ENCODE measurements at places on chromosomes 16 and 17. TPM values are rescaled to one million over a fixed set of nuclear protein-coding genes. Genes with fewer than 3 reads are reported as not detected.

The HOXB13 gene
- total RNA-seq: not detected

The ATP2A1 gene
- 0.38 TPM for total RNA-seq

The HES7 gene
- total RNA-seq: not detected

The MARVELD3 gene
- not detected for total RNA-seq

The PHB1 gene
- total RNA-seq: 217 TPM

The KRTAP1-1 gene
- not detected for total RNA-seq

The EMC8 gene
- 22.5 TPM for total RNA-seq

The KRT32 gene
- 0.22 TPM for total RNA-seq

The WDR90 gene
- total RNA-seq: 9.2 TPM

The CHD9NB gene
- 0.77 TPM for total RNA-seq

The KLHL10 gene
- total RNA-seq: not detected

DNA sequence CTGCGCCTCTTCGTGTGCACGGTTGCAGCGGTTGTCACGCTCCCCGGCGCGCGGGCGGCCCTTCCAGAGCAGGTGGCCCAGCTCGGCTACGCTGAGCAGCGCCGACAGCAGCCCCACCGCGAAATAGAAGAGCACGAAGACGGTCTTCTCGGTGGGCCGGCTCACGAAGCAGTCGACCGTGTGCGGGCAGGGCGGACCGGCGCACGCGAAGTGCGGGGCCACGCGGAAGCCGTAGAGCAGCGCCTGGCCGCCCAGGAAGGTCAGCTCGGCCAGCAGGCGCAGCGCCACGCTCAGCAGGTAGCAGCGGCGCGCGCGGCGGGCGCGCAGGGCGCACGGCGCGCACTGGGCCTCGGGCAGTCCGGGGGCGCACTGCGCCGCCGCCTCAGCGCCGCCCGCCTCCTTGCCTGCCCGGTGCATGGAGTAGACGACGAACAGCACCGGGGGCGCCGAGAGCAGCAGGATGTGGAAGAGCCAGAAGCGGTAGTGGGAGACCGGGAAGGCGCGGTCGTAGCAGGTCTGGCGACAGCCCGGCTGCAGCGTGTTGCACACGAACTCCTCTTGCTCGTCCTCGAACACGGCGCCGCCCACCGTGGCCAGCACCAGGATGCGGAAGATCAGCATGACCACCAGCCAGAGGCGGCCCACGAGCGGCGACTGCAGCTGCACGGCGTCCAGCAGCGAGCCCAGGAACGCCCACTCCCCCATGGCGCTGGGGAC lies 1.3 kb downstream of the GJD3 start:
- no peak for DNase-seq

DNA sequence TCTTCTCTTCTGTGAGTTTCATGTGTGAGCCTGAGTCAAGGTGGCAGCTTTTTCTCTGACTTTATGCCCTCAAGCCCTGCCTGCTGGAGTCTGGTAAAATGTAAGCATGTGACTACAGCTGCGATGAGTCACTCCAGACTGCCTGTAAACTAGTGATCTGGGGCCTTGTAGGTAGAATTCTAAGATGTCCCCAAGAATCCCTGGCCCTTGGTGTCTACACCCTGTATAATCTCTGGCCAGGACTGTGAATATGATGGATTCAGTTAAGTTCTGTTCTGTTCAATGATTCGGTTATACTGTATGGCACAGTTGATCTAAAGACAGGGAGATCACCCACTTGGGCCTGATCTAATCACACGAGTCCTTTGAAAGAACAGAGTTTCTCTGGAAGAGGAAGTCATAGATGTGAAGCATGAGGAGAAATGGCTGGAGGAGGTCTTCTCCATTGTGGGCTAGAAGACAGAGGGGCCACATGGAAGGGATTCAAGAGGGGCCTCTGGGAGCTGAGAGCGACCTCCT lies 29.8 kb downstream of the PRSS54 start:
- no peak for DNase-seq

GRCh38 chr17:35768797-35769196 lies 8.1 kb downstream of the C17orf50 start:
- no peak for DNase-seq

GRCh38 chr17:43966276-43966675 lies 12.5 kb upstream of the PYY start:
- no peak for DNase-seq

GRCh38 chr17:58121925-58122324 lies 26.3 kb upstream of the OR4D1 start:
- no peak for DNase-seq

DNA sequence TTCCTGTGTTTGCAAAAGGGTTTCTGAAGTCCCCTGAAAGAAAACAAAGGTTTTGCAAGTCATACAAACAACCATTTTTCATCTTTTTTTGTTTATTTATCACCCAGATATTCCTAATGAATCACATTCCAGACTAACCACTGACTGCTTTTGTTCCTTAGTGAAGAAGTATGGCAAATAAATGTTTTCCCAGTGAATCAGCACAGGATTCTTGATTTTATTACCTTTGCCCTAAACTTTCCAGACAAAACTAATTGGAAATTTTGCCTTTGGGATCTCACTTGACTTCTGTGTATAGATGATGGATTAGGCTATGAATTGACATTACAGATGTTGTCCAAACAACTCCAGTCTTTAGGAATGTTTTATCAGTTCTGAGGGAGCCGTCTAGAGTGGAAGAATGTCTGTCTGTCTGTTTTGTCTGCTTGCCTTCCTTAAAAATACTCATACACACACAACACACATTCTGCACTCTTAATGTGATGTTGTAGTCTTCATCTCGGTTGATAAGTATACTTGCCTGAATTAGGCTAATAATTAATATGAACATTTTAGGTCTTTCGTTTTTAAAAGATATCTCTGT lies 48.9 kb downstream of the VMP1 start:
- no peak for DNase-seq

DNA sequence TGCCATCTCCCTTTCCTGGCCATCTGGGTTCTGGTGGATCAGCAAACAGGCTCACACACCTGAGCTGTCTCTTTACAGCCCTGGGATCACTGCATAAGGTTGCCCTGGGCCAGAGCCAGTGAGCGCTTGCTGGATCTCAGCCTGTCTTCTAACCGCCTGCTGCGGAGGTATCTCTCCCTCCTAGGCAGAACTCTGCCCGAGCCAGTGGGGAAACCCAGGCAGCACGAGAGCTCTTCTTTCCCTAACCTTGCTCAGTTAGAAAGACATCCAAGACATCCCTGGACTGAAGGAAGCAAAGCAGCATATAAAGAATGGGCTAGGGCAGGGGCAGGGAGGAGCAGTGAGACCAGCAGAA lies 6.4 kb downstream of the HAS3 start:
- no peak for DNase-seq

DNA sequence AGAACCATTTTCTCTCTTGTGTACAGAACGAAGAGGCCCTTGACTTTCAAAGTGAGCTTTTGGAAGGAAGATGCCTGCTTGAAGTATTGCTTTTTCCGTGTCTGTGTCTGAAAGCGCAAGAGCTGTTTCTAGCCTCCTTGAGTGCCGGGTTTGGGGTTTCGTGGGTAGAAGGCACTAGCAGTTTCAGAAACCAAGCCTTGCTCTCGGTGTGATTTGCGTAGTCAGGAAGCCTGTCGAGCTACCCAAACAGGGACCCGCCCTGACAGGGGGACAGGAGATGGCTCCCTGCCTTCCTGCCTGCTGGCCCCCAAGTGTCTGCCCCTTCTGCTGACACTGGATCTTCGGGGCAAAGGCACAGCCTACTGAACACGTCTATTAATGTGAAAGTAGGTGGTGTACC lies 322.0 kb downstream of the MAF start:
- DNase-seq: no peak

DNA sequence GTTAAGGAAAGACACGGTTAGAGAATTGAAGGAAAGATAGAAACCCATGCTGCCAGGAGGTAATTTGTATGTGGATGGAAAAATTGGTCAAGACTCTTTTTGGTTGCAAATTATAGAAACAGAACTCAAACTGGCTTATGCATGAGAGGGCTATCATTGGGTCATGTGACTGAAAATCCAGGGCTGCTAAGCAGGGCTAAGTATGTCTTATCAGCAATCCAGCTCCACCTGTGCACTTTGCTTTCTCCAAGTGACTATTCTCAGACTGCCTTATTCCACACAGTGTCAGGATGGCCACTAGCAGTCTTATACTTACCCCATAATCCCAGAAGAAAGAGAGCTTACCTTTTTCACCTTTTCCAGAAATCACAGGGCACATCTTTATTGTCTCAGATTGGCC lies 113.5 kb downstream of the CBLN1 start:
- DNase-seq: no peak

DNA sequence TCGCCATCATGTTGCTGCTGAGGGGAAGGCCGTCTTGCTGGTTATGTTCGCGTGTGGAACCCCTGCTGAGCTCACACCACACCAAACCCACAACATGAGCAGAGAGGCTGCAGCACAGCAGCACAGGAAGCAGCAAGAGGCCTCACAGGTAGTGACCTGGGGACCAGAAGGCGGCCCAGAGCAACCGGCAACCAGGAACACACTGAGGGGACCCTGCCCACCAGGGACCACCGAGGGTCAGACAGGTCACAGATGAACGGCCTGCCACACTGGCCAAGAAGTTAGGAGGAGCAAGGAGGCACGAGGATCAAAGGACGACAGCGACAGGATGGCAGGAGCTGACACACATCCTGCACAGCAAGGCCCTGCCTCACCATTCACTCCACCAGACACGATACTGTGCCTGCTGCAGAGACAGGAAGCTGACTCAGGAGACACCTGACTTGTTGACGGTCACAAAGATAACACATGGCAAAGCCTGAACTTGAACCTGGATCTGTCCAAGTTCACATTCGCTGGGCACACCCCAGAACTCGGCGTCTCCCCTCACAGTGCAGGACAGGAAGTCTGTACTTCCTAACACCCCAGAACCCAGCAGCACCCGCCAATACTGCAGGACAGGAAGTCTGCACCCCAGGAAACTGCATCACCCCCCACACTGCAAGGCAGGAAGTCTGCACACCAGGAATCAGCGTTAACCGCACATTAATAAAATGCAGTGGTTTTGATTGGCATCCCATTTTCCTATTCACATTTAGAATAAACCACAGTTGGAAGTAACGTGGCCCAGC lies 98.5 kb downstream of the ZNF778 start:
- DNase-seq: peak; percentile 42

DNA sequence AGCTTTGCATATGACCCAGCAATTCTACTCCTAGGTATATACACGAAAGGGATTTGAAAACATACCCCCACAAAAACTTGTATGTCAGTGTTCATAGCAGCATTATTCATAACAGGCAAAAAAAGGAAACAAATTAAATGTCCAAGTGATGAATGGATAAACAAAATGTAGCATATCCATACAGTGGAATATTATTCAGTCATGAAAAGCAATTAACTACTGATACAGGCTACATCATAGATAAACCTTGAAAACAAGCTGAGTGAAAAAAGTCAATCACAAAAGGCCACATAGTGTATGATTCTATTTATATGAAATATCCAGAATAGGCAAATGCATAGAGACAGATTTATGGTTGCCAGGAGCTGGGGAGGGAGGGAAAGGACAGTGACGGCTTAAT lies 676 bp downstream of the EME1 start:
- no peak for DNase-seq

GRCh38 chr17:6139447-6139832 lies 69.3 kb downstream of the WSCD1 start:
- no peak for DNase-seq

- no peak for DNase-seq
These were observed 15.7 kb downstream of the SLC6A4 start for GRCh38 chr17:30219833-30220232.

DNA sequence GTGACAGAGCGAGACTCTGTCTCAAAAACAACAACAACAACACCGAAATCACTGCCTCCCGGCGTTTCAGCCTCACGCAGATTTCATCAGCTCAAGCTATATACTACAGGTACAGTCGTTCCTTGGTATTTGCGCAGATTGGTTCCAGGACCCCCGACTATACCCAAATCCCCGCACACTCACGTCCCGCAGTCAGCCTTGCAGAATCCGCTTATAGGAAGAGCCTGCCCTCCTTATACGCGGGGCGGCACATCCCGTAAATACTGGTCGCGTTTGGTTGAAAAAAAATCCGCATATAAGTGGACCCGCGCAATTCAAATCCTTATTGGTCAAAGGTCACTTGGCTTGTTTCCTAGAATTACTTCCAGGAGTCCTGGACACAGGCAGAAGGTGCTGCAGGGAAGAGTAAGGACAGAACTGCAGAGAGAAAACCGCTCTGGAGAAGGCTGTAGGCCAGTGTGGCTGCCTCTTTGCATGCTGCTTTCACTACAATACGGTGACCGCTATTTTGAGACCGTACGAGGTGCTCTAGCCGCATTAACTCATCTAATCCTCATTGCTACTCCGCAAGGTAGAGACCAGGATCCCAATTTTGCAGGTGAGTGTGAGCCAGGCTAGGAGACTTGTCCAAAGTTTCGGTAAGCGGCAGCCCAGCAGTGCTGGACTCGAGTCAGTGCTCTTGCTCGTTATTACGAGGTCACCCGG lies 718 bp downstream of the NDUFAB1 start:
- no peak for DNase-seq

GRCh38 chr17:27494192-27495091 lies 38.2 kb downstream of the KSR1 start:
- DNase-seq: peak; percentile 67

- DNase-seq: no peak
These were observed 106.7 kb downstream of the HS3ST3B1 start for GRCh38 chr17:14407541-14407940.
